ENCODE measurements at places on chromosomes 4 and X. TPM values are rescaled to one million over a fixed set of nuclear protein-coding genes. Genes with fewer than 3 reads are reported as not detected.

DNA sequence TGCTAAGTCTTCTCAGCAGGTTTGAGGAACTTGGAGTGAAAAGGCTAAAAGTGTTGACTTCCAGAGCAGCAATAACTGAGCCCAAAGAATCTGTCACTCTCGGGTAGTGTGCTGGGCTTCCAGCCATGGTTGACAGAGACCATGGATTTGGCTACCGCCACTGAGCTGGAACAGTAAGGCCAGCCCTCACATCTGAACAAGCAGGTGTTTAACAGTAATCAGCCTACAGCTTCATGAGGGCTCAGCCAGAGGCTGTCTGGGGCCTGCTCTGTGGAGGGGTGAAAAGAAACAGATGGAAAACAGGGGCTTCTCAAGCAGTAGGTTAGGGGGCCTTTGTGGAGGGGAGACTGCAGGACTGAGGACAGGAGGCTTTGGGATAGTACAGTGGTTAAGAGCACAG, 14.9 kb downstream of the RASL11B start:
- H3K4me3 ChIP-seq: no peak overlapping the region
- DNase-seq: no peak
- no peaks in the 10 kb centered on the region for H3K27me3 ChIP-seq
- no peak overlapping the region for H3K27ac ChIP-seq

DNA sequence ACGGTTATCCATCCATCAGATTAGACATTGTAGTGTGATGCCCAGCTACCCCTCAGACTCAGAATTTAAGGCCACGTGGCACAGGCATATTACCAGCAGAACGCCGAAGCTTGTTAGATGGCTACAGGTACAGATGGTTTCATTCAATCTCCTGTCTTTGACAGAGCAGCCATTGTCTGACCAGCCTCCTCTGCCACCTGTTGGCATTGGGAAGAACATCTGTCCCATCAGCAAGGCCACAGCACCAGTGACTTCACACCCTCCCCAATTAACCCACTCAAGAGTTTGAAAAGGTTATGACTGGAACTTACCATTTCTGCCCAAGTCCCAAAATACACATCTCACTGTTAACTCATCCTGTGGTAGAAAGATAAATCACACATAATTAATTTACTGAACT, 22.0 kb upstream of the PHKA2 start:
- H3K36me3 ChIP-seq: no peaks in the 10 kb centered on the region
- H3K4me3 ChIP-seq: no peak overlapping the region
- DNase-seq: no peak
- no peak overlapping the region for H3K27ac ChIP-seq
- no peaks in the 10 kb centered on the region for H3K4me1 ChIP-seq
- no peaks in the 10 kb centered on the region for H3K27me3 ChIP-seq

Gene GAGE12E
- not detected for polyA plus RNA-seq

- no peaks in the 10 kb centered on the region for H3K36me3 ChIP-seq
- H3K27ac ChIP-seq: no peak overlapping the region
- no peaks in the 10 kb centered on the region for H3K4me1 ChIP-seq
- DNase-seq: no peak
- H3K4me3 ChIP-seq: no peak overlapping the region
Measured at GRCh38 chr4:162909952-162910351, 256.7 kb downstream of the NAF1 start.

GRCh38 chr4:85557016-85557901, 82.3 kb downstream of the ARHGAP24 start:
- H3K4me3 ChIP-seq: no peak overlapping the region
- no peaks in the 10 kb centered on the region for H3K27me3 ChIP-seq
- H3K36me3 ChIP-seq: no peaks in the 10 kb centered on the region
- no peak overlapping the region for H3K27ac ChIP-seq
- DNase-seq: no peak
- H3K4me1 ChIP-seq: no peaks in the 10 kb centered on the region

DNA sequence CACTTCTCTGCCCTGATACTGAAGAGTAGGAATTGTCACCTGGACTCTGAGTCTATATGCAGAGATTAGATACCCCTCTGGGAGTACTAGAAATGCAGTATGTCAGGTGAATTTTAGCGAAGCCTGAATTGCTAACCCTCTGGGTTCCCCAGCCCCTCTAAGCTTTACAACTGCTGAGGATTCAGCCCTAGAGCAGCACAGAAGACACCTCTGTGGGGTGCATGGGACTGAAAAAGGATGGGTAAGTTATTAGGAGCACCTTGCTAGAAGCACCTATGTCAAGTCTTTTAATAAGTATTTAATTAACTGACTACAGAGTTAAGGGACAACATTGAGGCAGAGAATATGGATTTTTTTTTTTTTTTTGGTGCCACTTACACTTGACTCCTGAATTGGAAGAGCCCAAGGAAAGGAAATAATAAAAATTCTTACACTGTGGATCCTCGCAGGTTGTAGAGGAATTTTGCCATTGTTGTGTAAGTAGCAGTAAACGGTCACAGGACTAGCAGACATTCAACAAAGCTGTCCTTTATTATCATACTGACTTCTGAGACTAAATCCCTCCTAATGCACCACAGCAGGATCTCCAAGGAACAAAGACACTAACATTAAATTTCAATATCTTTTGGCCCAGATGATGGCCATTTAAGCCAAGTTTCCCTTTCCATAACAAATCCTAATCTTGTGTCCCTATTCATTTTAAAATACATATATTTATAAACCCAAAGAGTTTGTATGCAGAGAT, 253.2 kb downstream of the ANKRD50 start:
- H3K4me3 ChIP-seq: no peak overlapping the region
- no peaks in the 10 kb centered on the region for H3K4me1 ChIP-seq
- no peaks in the 10 kb centered on the region for H3K36me3 ChIP-seq

GRCh38 chr4:147761218-147761883, 29.5 kb downstream of the ARHGAP10 start:
- no peaks in the 10 kb centered on the region for H3K4me1 ChIP-seq
- no peak overlapping the region for H3K4me3 ChIP-seq
- no peaks in the 10 kb centered on the region for H3K27me3 ChIP-seq
- H3K36me3 ChIP-seq: no peaks in the 10 kb centered on the region
- DNase-seq: no peak
- no peak overlapping the region for H3K27ac ChIP-seq

- no peaks in the 10 kb centered on the region for H3K36me3 ChIP-seq
- no peak overlapping the region for H3K4me3 ChIP-seq
- no peak overlapping the region for H3K27ac ChIP-seq
- no peak for DNase-seq
Measured at GRCh38 chrX:24355095-24355494, 5.3 kb upstream of the SUPT20HL1 start.

All from naive thymus-derived CD4-positive, alpha-beta T cell (primary cell).